ENCODE measurements at places on chromosomes 5 and 9. TPM values are rescaled to one million over a fixed set of nuclear protein-coding genes. Genes with fewer than 3 reads are reported as not detected.

The GPBP1 gene
- 174 TPM for total RNA-seq

The C5orf34 gene
- total RNA-seq, result 9.7 TPM

The C1QTNF3 gene
- 87.9 TPM for total RNA-seq

The ORM2 gene
- not detected for total RNA-seq

The GPR150 gene
- total RNA-seq, result not detected

The LCN15 gene
- total RNA-seq, result not detected

The PCSK5 gene
- total RNA-seq, result 25.4 TPM

The MEIKIN gene
- total RNA-seq, result not detected

The FGF18 gene
- 1.0 TPM for total RNA-seq

The KCNMB1 gene
- total RNA-seq, result 10.8 TPM

The C9orf153 gene
- total RNA-seq, result 3.0 TPM

The BAAT gene
- total RNA-seq, result not detected

The TLE1 gene
- 52.7 TPM for total RNA-seq

The FREM1 gene
- total RNA-seq, result 53.2 TPM

The STK10 gene
- 20.8 TPM for total RNA-seq

The TAF1L gene
- total RNA-seq, result not detected

The SHOC1 gene
- total RNA-seq, result not detected

The PCDHB9 gene
- total RNA-seq, result 2.4 TPM

The SLC6A19 gene
- not detected for total RNA-seq

The FST gene
- 19.7 TPM for total RNA-seq

The TAF11L5 gene
- total RNA-seq, result not detected

The C9orf85 gene
- total RNA-seq, result 29.8 TPM

The ACER2 gene
- 57.7 TPM for total RNA-seq

The IL33 gene
- total RNA-seq, result 123 TPM

The SLIT3 gene
- 109 TPM for total RNA-seq

The CAMLG gene
- 44.0 TPM for total RNA-seq

The MOB3B gene
- total RNA-seq, result 8.0 TPM

The SPATA6L gene
- total RNA-seq, result 5.4 TPM

The IL31RA gene
- total RNA-seq, result 0.26 TPM

The ZNF367 gene
- 22.0 TPM for total RNA-seq

The CA9 gene
- 0.37 TPM for total RNA-seq

The GMCL2 gene
- total RNA-seq, result 0.16 TPM

The IL5 gene
- not detected for total RNA-seq

The PHF24 gene
- total RNA-seq, result 0.69 TPM

The CYSTM1 gene
- 7.8 TPM for total RNA-seq

The OR13C2 gene
- total RNA-seq, result not detected

The PCDHB14 gene
- total RNA-seq, result 10.1 TPM

The SV2C gene
- 2.1 TPM for total RNA-seq

The RECK gene
- total RNA-seq, result 31.2 TPM

The HNRNPH1 gene
- 1,016 TPM for total RNA-seq
